Stimulated activated CD4-positive, alpha-beta T cell treated with anti-CD3 and anti-CD28 coated beads, Interleukin-2, amount 100 ng/mL, for 4 hours (primary cell): ENCODE measurements at places on chromosomes 5 and 9.

GRCh38 chr5:36614657-36615308 lies 8.4 kb downstream of the SLC1A3 start:
- DNase-seq = no peak

- no peak for DNase-seq
Measured at GRCh38 chr5:16518606-16519005, 53.0 kb upstream of the ZNF622 start.

DNA sequence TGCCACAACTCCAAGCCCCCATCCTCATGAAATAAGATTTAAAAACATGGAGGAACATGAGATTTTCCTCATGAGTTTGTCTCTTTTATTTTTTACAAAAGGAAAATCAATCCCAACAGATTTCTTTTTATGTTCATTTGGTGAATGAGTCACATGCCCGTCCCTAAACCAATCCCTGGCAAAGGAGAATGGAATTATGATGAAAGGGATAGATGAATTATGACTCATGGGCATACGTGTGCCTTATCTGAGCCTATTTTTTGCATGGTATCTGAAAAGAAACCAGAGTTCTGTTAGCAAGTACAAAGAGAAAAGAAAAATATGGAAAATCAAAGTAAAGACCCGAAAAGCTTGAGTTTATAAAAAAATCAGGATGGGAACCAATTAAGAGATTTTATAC lies 267.5 kb upstream of the TMEM161B start:
- no peak for DNase-seq

DNA sequence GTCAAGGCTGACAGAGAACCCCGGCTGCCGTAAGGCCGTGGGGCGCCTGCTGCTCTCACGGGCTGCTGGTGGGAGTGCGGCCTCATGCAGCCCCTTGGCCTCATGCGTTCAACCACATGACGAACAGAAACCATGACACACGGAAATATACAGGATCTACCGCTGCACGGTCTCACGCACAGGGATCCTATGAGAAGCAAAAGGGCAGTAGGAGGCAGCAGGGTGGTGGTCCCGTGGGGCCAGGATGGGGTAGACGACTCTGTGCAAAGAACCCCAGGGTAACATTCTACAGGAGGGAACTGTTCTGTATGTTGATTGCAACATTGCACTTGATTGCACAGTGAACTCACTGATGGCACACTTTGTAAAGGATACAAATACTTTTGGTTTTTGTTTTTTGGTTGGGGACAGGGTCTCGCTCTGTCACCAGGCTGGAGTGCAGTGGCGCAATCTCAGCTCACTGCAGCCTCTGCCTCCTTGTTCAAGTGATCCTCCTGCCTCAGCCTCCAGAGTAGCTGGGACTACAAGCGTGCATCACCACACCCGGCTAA lies 51.6 kb downstream of the NACC2 start:
- no peak for DNase-seq

DNA sequence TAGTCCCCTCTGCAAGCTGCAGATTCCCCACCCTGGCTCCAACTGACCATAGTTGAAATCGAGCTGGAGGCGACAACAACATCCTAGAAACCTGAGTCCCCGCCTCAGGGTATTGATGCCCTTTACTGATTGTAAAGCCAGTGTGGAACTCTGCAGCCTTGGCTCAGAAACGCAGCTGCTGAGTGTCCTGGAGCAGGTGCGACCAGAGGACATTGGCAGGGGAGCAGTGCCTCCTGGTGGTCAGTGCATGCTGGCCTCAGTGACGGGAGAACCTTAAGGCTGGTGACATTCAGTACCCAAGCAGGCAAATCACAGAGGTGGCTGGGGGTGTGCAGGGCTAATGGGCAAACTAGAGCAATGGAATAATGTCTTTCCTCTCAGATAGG lies 20.4 kb upstream of the ZNF354B start:
- DNase-seq = peak; percentile 16

DNA sequence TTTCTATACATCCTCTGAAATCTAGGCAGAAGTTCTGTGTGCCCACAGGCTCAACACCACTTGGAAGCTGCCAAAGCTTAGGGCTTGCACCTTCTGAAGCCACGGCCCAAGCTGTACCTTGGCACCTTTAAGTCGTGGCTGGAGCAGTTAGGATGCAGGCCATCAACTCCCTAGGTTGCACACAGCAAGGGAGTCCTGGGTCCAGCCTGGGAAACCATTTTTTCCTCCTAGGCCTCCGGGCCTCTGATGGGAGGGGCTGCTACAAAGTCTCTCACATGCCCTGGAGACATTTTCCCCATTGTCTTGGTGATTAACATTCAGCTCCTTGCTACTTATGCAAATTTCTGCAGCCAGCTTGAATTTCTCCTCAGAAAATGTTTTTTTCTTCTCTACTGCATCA lies 15.5 kb upstream of the PLK2 start:
- DNase-seq = no peak

- DNase-seq = no peak
Measured at GRCh38 chr5:59066367-59067163, 483.7 kb downstream of the RAB3C start.
